ENCODE measurements at places on chromosomes 2 and 18. TPM values are rescaled to one million over a fixed set of nuclear protein-coding genes. Genes with fewer than 3 reads are reported as not detected.

The TBR1 gene
- polyA plus RNA-seq = not detected

The STON1 gene
- polyA plus RNA-seq = 10.4 TPM

DNA sequence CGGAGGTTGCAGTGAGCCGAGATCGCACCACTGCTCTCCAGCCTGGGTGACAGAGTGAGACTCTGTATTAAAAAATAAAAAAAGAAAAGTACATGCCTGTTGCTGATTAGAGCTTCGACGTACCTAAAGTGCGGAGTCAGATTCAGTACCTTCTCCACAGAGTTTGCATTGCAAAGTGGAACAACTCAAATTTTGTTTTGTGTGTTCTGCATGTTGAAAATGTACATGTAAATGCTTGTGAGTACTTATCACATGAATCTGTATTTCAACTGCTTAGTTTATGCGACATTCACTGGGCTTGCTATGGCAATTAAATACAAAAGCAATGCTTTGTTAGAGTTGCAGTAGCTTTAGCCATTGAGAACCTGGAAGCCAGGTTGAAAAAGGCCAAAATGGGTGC is 36.4 kb downstream of the ACTR2 start:
- no peak for DNase-seq

DNA sequence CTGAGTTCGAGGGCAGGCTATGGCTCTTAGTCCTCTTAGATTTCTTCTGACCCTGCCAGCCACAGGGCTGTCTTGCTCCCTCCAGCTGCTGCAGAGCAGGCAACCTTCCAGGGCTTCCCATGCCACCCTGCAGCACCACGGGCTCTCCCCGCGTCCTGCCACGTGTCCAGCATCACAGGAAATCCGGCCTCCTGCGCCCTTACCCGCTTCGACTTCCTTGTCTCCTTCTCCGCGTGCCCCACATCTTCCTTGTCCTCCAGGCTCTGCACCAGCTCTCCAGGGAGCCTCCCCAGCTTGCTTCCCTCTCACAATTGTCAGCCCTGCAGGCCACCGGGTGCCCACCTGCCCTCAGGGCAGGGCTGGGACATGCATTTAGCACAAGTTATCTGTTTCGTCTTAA is 253.5 kb downstream of the DCDC2C start:
- no peak for DNase-seq

DNA sequence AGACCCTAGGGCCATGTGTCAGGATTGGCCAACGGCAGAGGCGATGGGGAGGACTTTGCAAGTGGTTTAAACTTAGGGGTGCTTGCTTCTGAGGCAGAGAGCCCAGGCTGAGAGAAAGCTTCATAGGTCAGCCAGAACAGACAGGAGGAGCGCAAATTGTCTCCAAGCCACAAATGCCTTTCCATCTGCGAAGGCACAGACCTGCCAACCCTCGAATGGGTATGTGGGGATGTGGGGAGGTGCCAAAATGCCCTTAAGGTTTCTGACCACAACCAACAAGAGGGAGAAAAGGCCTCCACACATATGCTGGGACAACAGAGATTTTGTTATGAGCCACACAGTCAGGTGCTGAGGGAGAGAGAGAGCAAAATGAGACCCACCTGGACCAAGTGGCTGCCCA is 283.6 kb downstream of the CYP26B1 start:
- no peak for DNase-seq

DNA sequence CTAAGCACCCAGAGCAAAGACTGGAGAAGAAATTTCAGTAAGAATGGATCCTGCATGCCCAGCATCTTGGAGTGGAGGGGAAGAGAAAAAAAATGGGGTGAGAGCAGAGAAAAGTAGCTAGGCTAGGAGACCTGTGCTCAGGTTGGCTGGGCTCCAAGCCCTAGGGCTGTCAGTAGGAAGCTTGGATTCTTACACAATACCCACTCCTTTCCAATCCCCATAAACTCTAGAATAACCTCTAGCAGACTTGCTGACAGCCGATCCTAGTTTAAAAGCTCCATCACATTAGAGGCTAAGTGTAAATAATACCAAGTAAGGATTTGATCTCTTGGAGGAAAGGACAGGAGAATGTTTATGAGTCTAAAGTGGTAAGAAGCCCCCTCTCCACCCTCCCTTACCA is 46.2 kb upstream of the NABP1 start:
- no peak for DNase-seq

GRCh38 chr18:55384551-55385275 is 203.3 kb downstream of the TCF4 start:
- DNase-seq = no peak

- DNase-seq = no peak
These were observed 212.7 kb downstream of the AGAP1 start for GRCh38 chr2:235706506-235706905.
